ENCODE measurements at places on chromosomes 4 and X.

GRCh38 chrX:26026179-26026578, 112.0 kb upstream of the MAGEB18 start:
- no peak for DNase-seq

- DNase-seq: no peak
Measured at GRCh38 chr4:100889401-100889800, 371.6 kb upstream of the EMCN start.

- DNase-seq: no peak
Measured at GRCh38 chrX:108304210-108304609, 134.0 kb downstream of the COL4A6 start.

GRCh38 chr4:94349193-94349592, 6.6 kb upstream of the HPGDS start:
- DNase-seq: no peak

DNA sequence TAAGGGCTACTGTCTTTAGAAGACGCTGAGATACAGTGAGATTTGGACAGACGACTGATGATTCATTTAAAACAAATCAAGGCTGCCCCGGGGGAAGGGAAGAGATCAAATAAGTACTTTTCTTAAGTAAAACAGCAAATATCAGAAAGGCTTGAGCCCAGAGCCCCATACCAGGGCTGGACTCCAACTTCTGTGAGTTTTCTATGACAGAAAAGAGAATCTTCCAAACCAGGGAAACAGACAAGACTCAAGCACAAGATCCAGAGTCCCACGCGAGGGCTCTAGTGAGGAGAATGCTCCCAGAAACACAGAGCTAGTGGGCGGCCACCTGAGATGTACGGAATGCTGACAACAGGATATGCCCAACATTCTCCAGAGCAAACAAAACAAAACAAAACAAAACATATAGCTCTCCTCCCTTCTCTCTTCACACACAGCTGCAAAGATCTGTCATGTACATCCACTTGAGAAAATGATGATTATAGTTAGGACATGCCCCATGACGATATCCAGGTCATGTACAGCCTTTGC, 13.1 kb downstream of the ACSL1 start:
- DNase-seq: no peak

DNA sequence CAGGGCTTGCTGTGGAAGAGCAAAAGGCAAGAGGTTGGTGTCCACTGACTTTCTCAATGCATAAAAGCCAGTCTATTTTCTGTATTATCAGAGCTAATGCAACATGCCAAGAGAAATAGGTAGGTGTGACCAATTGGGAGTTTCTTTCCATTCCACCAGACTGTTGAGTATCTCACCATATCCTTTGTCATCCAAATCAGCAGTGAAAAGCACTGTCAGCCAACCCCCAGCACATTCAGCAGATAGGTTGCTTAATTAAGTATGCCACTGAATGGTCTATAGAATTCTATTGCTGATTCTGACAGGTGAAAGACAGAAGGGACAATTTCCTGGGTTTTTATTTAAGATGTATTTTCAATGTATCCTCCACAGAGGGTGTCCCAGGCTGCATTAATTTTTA, 139.8 kb downstream of the HS6ST2 start:
- DNase-seq: no peak

All from activated T-helper 1 cell treated with anti-CD3 and anti-CD28 coated beads, Interleukin-2, amount 50 U/mL, for 16 hours (primary cell).